KG1 (cell line): ENCODE measurements at places on chromosomes 7 and 10.

- DNase-seq: no peak
Measured at GRCh38 chr7:130970196-130970595, 236.2 kb upstream of the KLF14 start.

DNA sequence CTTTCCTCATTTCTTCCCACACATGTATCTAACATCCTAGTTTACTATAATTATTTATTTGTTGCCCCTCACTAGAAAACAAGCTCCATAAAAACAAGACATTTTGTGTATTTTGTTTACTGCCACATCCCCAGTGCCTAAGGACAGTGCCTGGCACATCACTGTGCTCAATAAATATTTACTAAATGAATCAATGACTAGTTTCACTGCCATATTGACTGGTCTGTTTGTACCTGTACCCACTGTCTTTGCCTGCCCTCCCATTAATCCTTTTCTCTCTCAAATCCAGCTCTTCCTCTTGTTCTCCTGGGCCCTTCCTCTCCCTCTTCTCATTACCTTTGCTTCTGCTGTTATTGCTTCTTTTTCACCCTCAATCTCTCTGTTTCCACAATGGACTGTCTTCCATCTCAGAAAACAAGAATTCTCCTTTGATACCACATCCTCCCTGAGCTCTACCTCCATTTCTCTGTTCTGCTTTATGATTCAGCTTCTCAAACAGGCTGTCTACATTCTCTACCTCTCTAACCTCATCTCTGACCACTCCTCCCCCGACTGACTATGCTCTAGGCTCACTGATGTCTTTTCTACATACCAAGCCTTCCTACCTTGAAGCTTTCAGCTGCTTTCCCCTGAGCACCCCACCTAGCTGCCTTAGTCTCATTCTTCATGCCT is 8.3 kb upstream of the FAM133B start:
- DNase-seq: no peak

- DNase-seq: no peak
Measured at GRCh38 chr7:127245002-127245401, 7.7 kb downstream of the GRM8 start.

DNA sequence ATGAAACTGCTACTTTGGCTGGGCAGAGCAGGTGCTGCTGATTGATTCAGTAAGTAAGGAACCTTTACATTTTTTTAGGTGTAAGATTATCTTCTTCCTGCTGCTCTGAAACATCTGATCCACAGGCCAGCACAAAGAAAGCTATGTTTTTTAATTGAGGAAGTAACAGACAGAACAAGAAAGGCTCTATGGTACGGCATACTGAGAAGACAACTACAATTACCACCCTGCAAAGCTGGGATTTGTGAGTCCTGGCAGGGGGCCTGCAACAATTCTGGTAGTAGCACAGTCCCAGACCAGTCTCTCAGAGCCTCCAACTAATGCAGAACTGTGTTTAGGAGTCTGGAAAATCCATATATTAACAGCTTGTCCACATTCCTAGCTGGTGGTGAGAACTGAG is 103.0 kb upstream of the LRRTM3 start:
- no peak for DNase-seq

GRCh38 chr10:12350167-12350872 is 973 bp downstream of the CAMK1D start:
- DNase-seq: peak; percentile 35

GRCh38 chr10:5975641-5976473 is 1.5 kb downstream of the IL15RA start:
- peak; percentile 28 for DNase-seq

DNA sequence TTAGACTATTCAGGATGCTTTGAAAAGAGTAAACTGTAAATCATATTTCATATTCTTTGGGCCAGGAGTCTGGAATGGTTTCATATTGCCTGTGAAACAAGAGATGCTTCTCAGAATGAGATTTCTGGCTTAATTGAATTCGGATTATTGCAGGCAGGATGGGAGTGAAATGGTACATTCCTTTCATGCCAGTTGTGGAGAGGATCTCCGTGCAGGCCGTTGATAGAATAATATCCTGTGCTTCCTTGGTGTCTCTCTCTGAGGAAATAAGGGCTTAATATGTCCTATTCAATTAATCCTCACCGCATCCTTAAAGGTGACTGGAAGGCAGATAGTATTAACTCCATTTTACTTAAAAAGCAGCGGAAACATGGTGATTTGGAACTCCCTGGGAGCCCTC is 56.6 kb downstream of the CUX1 start:
- DNase-seq: no peak

GRCh38 chr10:99984211-99985034 is 25.3 kb downstream of the DNMBP start:
- no peak for DNase-seq

- peak; percentile 9 for DNase-seq
Measured at GRCh38 chr7:151876899-151877777, at the start of gene PRKAG2. Gene PRKAG2 (minus strand): TSS chr7:151877115. CDS start chr7:151876620, 495 bp downstream.

GRCh38 chr10:62779487-62780248 is 24.9 kb upstream of the ADO start:
- DNase-seq: no peak

GRCh38 chr10:35409094-35409582 is 72.8 kb downstream of the CCNY start:
- DNase-seq: no peak

DNA sequence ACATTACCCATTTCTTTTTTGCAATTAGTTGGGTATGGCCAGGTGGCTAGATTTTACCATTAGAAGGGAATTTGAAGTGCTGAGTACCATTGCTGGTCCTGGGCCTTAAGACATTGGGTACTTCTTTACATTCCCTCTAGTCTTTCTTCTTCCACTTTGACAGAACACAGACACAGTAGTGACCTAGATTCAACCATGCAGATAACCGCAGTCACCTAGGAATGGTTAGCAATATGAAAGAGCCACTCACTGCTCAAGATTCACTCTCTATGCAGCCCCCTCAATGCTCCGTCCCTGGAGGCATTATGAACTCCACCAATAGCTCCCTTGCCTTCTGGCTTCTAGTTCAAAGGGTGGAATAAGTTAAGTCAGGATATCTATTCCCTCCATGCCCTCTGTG is 16.2 kb upstream of the PON1 start:
- DNase-seq: no peak

DNA sequence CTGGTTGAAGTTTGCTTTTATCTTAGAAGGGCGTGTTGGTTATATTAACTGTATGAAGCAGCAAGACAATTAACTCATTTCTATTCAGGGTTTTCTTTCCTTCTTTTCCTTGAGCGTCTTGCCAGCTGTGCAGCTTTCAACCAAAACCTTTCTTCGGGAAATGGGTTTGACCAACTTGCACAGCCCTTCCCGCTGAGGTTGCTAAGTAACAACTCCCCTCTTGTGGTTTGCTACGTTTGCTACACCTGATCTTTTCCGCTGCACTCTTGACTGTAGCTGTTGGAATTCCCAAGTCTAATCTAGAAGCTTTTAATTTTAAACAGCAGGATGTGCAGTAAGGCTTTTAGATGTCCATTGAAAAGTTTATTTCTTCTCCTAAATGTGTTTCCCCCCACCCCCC is 116.9 kb downstream of the CDCA7L start:
- no peak for DNase-seq

DNA sequence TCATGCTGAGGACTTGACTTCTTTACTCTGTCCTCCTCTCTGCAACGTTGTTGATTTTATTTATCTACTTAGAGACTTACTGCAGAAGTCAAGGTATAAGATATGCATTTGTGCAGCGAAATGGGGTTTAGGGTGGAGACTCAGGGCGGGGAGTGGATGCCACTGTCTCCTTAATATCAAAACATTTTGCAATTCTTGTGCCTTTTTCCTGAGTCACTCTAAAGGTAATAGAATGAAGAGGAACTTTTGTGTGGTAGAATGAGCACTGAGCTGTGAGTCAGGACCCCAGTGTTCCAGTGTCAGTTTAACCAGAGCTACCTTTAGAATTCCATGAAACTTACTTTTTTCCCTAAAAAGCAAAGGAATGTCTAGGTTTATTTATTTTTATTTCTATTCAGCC is 78.2 kb downstream of the VTI1A start:
- DNase-seq: no peak

- no peak for DNase-seq
Measured at GRCh38 chr10:86630079-86630478, 24.3 kb upstream of the OPN4 start.

GRCh38 chr10:47249881-47250280 is 50.1 kb upstream of the GDF10 start:
- DNase-seq: no peak

- DNase-seq: no peak
Measured at GRCh38 chr7:1247527-1248041, 14.9 kb downstream of the UNCX start.

DNA sequence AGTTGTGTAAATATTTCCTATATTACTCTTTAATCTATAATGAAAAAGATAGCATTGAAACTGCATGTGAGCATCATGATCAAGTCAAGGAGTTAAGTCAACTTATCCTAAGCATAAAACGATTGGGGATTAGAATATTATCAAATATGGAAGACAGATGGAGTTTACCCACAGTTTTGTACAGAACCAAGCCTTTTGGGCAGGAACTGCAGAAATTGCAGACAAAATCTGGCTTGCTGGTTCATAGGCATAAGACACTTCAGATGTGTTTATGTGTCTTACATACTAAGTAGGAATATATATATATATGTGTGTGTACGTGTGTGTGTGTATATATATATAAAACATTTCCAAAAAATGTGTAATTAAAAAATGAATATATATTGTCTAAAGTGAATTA is 375.4 kb upstream of the TPK1 start:
- DNase-seq: no peak

DNA sequence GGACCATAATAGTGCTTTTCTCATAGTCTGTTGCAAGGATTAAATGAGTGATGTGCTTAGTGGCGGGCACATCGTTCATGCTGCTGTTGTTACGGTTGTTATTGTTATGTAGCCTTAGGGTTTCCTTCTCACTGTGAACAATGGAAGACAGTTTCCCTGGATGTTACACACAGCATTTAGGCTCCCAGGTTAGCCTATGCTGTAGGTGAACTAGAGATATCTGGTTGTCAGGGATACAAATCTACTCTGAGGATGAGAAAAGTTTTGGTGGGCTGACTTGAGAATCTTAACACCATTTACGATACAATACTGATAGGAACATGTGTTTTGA is 14.7 kb downstream of the SH3PXD2A start:
- no peak for DNase-seq

- no peak for DNase-seq
Measured at GRCh38 chr7:27107391-27108381, 5.2 kb upstream of the HOXA2 start.

GRCh38 chr7:148973256-148973655 is 55.0 kb downstream of the PDIA4 start:
- no peak for DNase-seq

- DNase-seq: peak; percentile 33
Measured at GRCh38 chr10:123009105-123009820, 457 bp downstream of the ACADSB start.

- DNase-seq: no peak
Measured at GRCh38 chr7:138917771-138918170, 63.4 kb downstream of the KIAA1549 start.

DNA sequence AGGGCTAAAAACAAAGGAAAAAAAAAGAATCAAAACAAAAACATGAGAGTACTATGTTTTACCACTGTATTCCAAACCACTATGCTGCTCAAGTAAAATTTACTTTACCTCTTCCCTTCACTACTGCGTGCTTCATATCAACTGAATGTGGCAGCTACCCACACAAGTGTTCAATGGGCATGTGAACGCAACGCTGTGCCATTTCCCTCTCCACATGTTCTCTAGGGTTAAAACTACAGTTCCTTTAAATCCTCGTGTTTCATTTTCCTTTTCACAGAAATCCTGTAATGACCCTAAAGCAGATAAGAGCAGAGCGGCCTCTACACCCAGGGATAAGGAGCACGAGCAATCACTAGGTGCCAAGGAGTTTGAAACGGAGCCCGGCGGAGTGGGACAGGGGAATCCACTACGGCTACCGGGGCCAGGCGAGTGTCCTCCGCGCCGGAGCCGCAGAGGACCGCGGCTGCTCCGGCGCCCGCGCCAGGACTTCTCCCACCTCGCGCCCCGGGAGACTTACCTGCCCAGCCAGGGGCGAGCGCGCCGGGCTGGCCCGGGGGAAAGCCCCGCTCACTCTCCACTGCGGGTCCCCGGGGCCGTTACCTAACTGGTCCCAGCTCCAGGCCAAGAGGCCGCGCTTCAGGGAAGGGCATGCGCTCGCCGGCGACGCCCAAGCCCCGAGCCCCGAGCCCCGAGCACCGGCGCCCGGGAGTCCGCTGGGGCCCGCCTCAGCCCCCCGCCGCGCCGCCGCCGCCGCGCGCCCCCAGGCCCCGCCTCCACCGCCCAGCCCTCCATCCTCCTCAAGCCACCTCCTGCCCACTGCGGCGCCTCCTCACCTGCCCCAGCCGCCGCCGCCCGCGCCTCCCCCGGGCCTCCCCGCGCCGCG is 711 bp downstream of the NAMPT start:
- DNase-seq: no peak

GRCh38 chr10:63758080-63758479 is 236.9 kb downstream of the REEP3 start:
- no peak for DNase-seq

- peak; percentile 52 for DNase-seq
Measured at GRCh38 chr7:8261711-8262695, at the start of gene ICA1. Gene ICA1 (minus strand): TSS chr7:8262167. CDS start chr7:8235926, 26,241 bp downstream.

GRCh38 chr10:129136951-129137350 is 330.1 kb upstream of the MGMT start:
- DNase-seq: no peak

DNA sequence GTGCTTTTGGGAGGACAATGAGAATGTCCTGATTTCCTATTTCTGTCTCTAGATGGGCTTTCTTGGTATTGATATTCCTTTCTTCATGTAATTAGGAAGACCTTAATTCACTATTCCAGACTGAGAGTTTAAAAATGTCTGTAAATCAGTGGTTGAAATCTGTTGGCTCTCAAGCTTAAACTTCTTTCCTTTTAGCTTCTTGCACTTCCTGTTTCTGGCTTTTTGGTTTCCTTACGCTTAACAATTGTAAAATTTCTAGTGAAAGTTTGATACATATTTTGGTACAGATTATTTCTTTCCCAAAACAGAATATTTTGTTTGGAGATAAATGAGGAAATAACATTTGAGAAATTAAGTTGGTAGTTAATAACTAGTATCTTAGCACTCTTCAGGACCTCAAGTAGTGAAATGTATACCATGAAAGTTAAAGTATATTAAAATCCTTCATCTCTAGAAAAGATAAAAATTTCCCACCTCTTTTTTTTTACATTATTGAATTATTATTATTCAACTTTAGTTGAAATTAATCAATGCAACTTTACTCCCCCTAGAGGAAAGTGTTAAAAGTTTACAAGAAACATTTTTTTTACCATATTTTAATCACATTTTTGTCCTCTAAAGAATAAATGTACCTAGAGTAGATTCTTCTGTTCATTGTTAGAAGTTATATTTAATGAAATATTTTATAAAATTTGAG is 137.2 kb downstream of the PHTF2 start:
- no peak for DNase-seq
